ENCODE measurements at places on chromosomes 1 and 21.

DNA sequence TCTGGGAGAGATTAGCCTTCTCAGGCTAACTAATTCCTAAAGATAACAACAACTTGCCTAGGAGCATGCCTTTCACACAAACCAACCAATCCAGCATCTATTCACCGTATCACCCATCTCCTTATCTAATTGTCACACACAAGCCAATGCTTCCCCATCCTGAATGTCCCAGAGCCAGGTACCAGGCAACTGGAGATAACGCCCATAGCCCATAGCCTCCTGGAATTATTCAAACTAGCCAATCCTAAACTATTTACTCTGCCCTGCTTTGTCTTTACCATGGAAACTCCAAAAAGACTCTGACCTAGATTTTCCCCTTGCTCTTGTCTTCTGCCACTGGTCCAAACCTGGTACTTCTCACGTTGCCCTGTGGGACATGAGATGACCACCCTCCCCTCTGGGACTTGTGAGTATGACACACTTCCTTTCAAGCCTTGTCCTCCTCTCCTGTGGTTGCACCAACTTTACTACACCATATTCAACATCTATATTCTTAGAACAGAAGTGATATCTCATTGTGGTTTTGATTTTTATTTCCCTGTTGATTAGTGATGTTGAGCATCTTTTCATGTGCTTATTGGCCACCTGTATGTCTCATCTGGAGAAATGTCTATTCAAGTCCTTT, 8.8 kb upstream of the ATG4C start:
- DNase-seq = no peak

- no peak for DNase-seq
These were observed 74.6 kb downstream of the RUNX3 start for GRCh38 chr1:24855474-24855873.

DNA sequence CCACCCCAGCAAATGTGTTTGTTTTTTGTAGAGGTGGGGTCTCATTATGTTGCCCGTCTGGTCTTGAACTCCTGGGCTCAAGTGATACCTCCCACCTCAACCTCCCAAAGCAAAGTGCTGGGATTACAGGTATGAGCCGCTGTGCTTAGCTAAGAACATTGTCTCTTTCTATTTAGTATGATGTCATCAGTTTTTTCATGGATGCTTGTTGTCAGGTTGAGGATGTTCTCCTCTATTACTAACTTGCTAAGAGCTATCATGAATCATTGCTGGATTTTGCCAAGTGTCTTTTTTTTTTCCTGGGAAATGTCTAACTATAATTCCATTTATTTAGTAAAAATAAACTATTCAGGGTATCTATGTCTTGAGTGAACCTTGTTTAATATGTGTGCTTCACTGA, 19.0 kb upstream of the MPC2 start:
- no peak for DNase-seq

DNA sequence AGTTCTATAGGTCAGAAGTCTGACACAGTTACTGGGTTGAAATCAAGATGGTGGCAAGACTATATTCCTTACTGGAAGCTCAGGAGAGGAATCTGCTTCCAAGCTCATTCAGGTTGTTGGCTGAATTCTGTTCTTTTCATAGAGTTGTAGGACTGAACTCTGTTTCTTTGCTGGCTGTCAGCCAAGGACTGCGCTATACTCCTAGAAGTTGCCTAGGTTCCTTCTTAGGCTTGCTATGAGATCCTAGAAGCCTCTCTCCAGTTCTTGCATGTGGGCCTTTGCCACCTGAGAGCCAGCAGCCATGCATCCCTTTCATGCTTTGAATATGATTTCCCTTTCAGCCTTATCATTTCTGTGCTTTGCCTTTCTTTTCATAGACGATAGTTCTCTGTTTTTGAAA, 176.4 kb downstream of the RPS6KC1 start:
- no peak for DNase-seq

- DNase-seq = no peak
These were observed 25.8 kb downstream of the EPHA2 start for GRCh38 chr1:16129921-16130543.

DNA sequence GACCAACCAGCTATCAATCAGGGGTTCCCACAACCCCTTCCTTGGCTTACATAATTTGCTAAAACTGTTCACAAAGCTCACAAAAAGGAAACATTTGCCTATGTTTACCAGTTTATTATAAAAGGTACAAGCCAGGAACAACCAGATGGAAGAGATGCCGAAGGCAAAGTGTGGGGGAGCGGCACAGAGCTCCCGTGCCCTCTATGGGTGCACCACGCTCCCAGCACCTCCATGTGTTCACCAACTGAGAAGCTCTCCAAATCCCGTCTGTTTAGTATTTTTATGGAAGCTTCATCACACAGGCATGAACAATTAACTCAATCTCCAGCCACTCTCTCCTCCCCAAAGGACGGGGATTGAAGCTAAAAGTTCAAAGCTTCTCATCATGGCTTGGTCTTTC, 32.9 kb downstream of the PSMG1 start:
- DNase-seq = no peak

DNA sequence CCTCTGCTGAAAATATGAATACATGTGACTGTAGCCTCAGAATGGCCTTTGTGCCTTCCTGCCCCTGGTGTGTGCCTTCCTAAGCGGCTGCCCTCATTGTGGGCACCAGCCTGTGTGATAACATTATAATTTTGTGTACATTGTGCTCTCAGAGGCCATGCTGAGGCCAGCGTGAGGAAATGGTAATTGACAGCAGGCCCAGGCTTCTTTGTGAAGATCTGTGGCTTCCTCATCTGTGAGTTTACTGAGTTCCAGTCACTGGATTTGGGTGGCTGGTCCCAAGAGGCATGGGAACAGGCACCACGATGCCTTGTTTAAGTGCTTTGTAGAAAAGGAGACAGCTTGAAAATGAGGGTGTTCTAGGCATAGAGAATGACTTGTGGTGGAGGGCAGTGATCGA, 389.3 kb downstream of the OMA1 start:
- no peak for DNase-seq

DNA sequence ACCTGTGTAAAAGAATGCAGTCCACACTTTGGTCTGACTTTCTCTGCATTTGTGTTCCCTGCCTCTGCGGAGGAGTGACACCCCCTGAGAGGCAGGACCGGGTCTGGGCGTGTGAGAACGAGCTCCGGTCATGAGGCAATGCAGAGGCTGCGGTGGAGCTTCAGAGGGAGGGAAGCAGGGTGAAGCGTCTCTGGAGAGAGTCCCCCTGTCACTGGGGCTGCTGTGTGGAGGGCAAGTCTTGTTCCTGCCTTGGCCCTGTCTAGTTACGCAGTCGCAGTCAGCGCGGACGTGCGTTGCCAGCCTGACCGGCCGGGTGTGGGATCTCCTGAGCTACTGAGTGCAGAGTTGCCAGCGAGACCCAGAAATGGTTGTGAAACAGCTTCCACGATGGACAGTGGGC, 48.5 kb downstream of the BACE2 start:
- DNase-seq = no peak

- no peak for DNase-seq
These were observed 178.0 kb upstream of the GALNT2 start for GRCh38 chr1:229889031-229889517.

GRCh38 chr1:67571901-67572593, 113.0 kb upstream of the GADD45A start:
- DNase-seq = no peak

DNA sequence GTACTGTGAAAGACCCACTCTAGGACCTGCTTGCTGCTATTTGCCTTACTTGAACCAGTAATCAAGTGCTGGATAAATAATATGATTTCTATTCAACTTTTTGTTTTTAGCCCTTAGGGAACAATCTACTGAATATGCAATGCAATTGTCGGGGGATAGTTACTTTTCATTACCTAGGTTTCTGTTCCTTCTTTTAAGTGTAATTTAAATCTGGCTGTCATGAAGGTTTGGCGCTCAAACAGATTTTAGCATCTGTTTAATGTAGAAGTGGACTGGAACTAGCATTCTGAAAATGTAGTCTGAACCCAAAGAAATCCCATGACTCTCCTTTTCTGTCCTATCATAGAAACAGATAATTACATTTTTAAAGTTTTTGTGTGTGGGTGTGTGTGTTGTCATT, 4.8 kb downstream of the MGST3 start:
- DNase-seq = no peak

- peak; percentile 62 for DNase-seq
These were observed at the start of gene SMPDL3B for GRCh38 chr1:27934818-27935549. Gene SMPDL3B (plus strand): TSS chr1:27935000. CDS start chr1:27935184, 184 bp downstream.

GRCh38 chr21:25772686-25773085, 37.9 kb downstream of the GABPA start:
- DNase-seq = no peak

GRCh38 chr1:9197186-9198099, 37.1 kb upstream of the H6PD start:
- DNase-seq = no peak

GRCh38 chr1:19232524-19232846, 18.8 kb downstream of the EMC1 start:
- DNase-seq = no peak

DNA sequence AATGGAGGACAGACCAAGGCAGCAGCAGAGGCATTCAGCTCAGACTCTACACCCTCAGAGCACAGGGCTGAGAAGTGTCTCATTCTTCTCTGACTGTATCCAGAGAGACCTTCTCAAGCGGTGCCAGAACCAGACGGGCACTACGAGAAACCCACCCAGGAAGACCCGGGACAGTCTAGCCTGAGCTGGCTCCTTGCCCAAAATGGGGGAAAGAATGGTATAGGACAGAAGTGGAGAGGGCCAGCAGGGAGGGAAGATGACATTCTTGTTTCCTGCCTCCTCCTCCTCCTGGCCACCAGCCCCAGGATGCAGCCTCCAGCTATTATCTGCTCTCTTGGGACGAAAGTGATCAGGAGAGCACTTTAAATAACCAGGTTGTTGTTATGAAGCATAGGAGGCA, 22.6 kb upstream of the PRELP start:
- DNase-seq = no peak

DNA sequence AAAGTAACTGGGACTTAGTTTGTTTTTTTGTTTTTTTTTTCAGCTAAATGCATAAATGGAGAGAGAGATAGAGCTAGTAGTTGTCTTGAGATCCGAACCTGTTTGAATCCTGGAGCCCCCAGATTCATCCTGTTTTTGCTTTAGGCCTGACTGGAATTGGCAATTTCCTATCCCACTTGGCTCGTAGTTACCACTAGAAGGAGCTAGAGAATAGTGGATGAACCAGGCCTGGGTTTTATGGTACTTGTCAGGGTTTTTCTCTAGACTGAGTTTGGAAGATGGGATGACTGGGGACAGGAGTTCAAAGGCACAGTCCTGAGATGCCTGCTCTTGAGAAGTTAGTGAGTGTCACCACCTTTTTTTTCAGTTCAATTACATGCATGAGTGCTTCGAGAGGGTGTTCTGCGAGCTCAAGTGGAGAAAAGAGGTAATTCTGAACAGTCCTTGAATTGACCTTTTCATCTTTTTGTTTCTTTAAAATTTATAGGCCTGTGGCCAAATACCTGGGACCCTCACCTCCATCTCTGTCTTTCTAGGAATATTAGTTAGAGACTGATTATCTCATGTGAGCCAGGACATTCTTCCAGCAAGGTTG, 23.4 kb downstream of the CELF3 start:
- DNase-seq = no peak

GRCh38 chr1:227950735-227951346, 3.1 kb upstream of the WNT9A start:
- no peak for DNase-seq

- DNase-seq = no peak
These were observed 13.2 kb downstream of the RC3H1 start for GRCh38 chr1:174008979-174009378.

- no peak for DNase-seq
These were observed 122.5 kb downstream of the TRIM33 start for GRCh38 chr1:114388432-114389003.

DNA sequence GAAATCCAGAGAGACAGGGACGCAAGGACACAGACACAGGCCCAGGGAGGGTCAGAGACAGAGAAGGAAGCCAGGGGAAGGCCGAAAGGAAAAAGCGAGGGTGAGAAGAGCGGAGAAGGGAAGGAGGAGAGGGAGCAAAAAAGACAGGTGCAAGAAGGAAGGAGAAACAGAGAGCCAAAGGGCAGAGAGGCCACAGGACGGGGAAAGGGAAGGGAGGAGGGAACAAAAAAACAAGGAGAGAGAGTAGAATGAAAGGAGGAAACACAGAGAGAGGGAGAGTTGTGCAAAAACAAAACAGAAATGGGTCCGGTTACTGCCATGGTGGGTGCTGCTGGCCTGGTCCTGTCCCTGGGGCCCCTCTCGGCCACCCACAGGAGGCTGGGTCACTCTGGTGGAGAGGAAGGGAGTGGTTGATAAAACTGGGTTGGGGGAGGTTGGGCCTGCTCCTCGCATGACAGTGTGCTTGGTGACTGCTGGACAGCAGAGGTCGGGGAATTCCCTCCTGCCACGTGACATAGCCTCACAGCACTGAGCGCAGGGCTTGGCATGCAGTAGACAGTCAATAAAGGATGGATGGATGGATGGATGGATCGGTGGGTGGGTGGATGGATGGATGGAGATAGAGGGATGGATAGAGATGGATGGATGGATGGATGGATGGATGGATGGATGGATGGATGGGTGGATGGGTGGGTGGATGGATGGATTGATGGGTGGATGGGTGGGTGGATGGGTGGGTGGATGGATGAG, 64.8 kb downstream of the RAP1GAP start:
- DNase-seq = no peak

DNA sequence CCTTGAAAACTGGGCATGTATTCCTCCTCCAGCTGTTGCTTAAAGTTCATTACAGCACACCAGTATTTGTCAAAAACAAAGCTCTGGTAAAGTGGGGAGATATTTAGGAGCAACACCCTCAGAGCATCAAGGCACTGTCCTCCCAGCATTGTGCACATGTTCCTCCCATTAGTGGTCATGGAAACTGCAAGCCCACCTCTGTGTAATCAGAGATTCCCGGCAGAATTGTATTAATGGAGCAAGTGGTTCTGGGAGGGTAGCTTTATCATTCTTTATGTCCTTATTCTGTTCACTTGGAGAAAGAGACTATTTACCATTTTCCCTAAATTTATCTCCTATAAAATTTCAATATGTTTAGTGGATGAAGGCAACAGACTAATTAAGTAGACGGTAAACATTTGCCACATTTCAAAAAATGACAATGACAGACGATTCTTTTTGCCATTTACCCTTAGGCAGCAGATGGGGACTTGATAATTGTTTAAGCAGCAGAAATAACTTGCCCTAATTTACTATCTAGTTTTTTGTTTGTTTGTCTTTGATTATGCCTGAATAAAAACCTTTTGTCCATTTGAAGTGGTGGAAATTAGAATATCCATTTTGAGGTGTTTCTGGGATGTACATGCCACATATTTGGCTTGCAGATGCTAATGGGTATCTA, 289.6 kb upstream of the ST6GALNAC5 start:
- DNase-seq = no peak

- no peak for DNase-seq
These were observed 73.4 kb upstream of the TTC34 start for GRCh38 chr1:2874607-2875480.

DNA sequence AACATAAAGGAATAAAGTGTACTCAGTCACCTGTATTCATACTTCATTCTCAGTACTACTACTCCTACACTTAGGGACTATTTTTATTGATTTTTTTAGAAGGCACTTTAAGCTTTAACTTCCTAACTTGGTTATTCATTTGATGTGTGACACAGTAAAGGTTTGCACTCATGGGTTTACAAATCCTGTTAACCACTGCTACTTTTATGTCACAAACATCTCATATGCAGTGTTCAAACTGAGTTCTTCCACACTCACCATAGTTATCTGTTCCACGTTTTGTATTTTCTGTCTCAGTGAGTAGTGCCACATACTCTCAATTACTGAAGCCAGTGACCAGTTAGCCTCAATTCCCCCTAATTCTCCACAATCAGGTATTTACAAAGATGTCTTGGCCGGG, 33.2 kb downstream of the RCOR3 start:
- DNase-seq = no peak

GRCh38 chr1:111976332-111976731, 13.1 kb downstream of the KCND3 start:
- DNase-seq = no peak

Measured in 8988T (cell line).